ENCODE measurements at places on chromosomes 4 and X.

GRCh38 chrX:104310090-104310489 lies 55.4 kb upstream of the ESX1 start:
- DNase-seq = no peak

DNA sequence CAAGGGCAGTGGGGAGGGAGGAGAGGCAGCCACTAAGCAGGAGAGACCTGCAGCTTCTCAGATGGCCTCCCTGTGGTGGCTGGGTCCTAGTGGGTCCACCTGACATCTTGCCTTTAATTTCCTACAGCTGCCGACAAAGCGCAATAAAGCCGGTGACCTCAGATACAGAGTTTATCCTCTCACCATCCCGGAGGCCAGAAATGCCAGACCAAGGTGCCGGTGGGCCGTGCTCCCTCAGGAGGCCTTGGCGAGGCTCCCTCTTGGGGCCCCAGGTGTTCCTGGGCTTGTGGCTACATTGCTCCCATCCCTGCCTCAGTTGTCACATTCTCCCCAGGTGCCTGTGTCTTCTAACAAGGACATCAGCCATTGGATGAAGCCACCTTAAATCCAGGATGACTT lies 103.0 kb downstream of the ADRA2C start:
- DNase-seq = no peak

DNA sequence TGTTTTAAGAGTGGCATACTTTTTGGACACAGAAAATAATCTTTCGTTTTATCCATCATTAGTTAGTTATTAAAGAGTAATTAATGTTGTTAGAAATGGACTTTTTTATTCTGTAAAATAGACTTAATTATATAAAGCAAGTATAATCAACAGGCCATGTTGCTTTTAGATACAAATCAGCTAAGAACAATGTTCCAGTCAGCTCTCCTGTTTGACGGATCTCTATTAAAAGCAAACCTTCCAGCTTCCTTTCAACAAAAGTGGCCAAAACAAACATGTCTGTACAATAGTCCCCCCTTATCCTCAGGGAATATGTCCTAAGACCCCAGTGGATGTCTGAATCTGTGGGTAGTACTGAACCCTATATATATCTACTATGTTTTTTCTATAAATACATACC lies 4.9 kb upstream of the SLC10A4 start:
- DNase-seq = no peak

GRCh38 chrX:149962859-149963757 lies 24.8 kb upstream of the EOLA2 start:
- no peak for DNase-seq

DNA sequence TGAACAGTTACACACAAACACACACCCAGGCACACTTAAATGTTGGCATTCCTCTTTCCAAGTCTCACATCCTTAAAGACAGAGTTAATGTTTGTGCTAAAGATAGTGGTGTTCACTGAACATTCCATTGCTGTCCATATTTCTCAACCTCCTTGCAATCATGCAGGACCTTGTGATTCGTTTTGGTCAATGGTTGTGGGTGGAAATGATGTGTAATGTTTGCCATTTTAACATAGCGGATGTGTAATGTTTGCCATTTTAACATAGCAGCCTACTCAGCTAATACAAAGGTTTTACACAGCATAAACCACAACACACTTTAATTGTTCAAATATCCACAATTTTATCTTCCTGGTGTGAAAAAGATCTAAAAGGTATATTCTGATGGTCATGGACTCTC lies 93.9 kb downstream of the CEP44 start:
- DNase-seq = no peak

GRCh38 chrX:18065956-18066355 lies 154.7 kb downstream of the BEND2 start:
- DNase-seq = no peak

DNA sequence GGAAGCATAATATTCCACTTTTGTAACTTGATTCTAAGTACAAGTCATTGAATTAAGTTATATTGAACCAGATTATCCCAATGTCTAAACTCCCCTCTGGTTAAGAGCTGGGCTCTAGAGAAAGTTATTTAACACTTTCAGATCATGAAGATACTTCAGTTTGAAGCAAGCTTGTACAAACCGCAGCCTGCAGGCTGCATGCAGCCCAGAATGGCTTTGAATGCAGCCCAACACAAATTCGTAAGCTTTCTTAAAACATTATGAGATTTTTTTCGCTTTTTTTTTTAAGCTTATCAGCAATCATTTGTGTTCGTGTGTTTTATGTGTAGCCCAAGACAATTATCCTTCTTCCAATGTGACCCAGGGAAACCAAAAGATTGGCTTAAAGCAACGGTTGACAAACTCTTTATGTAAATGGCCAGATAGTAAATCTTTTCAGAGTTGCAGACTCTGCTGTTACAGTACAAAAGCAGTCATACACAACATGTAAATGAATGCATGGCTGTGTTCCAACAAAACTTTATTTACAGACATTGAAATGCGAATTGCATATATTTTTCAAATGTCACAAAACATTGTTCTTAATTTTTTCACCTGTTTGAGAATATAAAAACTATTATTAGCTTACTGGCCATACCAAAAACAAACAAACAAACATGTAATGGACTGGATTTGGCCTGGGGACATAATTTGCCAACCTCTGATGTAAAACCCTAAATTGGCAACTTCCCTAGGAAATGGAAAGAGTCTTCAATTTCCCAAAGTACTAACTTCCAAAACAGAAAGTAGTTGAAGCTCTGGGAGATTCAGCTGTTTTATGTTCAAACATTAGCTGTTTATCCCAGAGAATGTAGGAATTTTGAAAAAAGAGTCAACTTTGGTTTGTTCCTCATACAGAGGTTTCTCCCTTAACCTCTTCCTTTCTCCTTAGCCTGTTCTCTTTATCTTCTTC lies 201.1 kb upstream of the MBNL3 start:
- DNase-seq = no peak
